ENCODE measurements at places on chromosomes 1 and 21.
A peak's percentile ranks its signal among the peaks of the same experiment; 100 is the strongest.

DNA sequence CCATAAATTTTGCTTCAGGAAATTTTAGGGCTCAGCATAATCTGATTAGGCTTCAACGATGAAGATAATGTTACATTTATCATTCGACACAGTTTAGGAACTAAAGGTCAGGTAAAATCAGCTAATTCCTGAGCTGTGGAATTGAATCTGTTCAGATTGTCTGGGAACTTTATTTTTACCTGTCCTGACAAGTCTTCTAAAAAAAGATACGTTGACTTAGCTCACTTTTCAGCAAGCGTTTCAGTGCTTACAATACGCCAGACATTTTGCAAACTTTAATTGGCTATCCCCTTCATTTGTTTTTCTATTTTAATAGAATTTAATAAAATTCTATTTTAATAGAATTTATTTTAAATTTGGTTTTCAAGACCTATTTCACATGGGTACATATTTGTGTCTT is 57.8 kb downstream of the POU2F1 start:
- peaks cover 4% of the 10 kb centered on the region for H3K4me1 ChIP-seq
- no peaks in the 10 kb centered on the region for H3K27me3 ChIP-seq
- no peak overlapping the region for H3K4me3 ChIP-seq
- DNase-seq, result no peak
- no peaks in the 10 kb centered on the region for H3K36me3 ChIP-seq

- H3K27ac ChIP-seq, result no peak overlapping the region
- H3K36me3 ChIP-seq, result no peaks in the 10 kb centered on the region
- no peaks in the 10 kb centered on the region for H3K27me3 ChIP-seq
- H3K4me3 ChIP-seq, result no peak overlapping the region
These were observed 75.2 kb downstream of the GLIS1 start for GRCh38 chr1:53663529-53664300.

DNA sequence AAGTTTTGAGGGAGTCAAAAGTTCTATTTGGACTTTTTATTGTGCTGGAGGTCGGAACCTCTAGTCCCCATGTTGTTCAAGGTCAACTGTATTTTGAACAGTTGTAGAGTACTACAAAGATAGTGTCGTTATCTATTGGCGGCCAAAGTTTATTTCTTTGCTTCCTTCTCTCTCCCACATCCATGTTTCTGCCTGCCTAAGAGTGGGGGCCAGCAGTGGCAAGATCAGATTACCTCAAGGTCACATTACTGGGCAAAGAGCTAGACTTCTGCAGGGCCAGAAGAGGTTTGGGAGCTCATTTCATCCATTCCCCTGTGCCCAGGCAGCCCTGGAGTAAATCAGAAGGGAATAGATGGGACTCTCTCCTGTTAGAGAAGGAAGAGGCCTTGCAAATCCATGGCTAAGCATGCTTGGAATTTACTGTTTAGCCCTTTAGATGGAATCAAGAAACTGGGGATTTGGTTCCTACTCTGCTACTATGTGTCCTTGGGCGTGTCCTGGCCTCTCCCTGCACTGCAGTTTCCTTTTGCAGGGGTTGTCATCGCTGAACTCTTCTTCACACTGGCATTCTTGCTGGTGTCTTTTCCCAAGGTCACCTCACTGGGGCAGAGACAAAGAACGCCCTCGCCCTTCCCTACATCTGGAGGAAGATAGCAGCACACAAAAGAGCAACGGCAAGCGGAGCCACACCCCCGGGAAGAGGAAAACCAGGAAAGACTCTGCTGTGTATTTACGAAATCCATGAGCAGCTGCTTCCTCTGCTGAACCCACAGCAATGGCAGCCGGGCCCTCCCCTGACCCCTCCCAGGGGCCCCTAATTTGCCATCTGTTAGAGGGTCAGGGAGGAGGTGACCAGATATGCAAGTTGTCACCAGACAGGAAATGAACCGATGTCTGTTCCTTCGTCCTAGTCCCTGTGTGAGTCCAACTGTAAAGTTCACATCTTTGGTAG is 73.3 kb downstream of the PLPP3 start:
- peaks cover 60% of the 10 kb centered on the region for H3K36me3 ChIP-seq
- no peak overlapping the region for H3K4me3 ChIP-seq
- H3K27me3 ChIP-seq, result no peaks in the 10 kb centered on the region
- H3K27ac ChIP-seq, result peak overlapping the region; percentile 20
- DNase-seq, result peak; percentile 64
- peaks cover 55% of the 10 kb centered on the region for H3K4me1 ChIP-seq

GRCh38 chr1:181149326-181150125 is 61.0 kb downstream of the IER5 start:
- H3K4me1 ChIP-seq, result peaks cover 30% of the 10 kb centered on the region
- no peaks in the 10 kb centered on the region for H3K36me3 ChIP-seq
- no peak for DNase-seq
- no peak overlapping the region for H3K4me3 ChIP-seq
